ENCODE measurements at places on chromosomes 1 and 21. TPM values are rescaled to one million over a fixed set of nuclear protein-coding genes. Genes with fewer than 3 reads are reported as not detected.

Gene SPRR4
- not detected for total RNA-seq

Gene MCOLN3
- not detected for total RNA-seq

Gene TMEM50B
- total RNA-seq: 39.5 TPM

Gene TMPRSS15
- total RNA-seq: not detected

Gene HSD3B2
- total RNA-seq: not detected

Gene RNPC3
- total RNA-seq: 21.0 TPM

Gene SRP9
- 360 TPM for total RNA-seq

Gene VAV3
- total RNA-seq: 2.8 TPM

Gene CLCA4
- total RNA-seq: not detected

Gene SH3GLB1
- 107 TPM for total RNA-seq
